Activated T-helper 1 cell treated with Interleukin-2 at 50 U/mL for 16 hours (primary cell): ENCODE measurements at places on chromosomes 2 and 18.

DNA sequence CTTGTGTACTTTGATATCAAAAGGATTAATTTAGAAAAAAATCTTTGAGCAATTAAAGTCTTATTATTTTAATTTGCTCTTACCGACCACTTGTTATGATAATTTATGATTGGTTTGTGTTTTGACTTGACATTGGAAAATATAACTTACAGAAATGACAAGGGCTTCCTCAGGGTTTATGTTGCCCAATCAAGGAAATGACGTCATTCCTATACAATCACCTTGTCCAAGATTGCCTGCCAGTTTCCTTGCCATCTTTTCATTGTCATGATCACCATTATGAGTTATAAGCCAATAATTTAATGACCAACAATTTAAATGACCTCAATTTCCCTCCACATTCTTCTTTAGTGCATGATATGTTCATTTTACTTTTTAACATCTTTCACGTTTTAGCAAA is 351.8 kb upstream of the TMEFF2 start:
- DNase-seq: no peak

DNA sequence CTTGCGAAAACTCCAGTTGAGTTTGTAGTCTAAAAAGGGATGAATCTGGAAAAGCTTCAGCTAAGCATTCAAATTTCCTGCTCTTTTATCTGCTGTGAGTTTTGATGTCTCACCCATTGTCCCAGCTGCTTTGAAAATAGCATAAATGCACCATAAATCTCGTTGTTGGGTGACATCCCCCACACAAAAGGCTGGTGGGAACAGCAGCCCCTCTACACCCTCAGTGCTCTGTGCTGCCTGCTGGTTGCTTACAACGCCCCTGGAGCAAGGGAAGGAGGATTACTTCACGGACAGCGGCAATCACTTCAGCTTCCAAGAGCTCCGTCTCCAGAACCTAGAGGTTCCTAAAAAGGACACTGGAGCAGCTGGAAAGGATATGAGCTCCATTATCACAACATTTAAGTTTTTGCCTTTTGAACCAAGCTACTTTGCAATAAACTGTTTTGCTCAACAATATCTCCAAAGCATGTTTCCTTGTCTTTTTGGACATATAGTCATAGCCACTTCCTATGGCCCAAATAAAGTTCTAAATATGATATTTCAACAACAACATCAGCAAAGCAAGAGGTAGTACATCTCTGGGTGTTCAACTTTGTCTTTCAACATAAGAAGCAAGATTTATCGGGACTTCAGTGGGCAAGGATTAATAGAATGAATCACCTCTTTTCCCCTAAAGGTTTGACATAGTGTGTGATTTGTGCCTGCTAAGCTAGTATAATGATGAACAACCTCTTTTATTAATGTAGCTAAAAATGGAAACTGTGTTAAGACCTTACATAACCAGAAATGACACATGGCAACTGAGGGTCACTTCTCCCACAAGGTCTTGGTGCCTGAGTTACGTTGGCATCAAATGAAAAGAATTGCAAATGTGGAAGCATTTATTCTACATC is 413.5 kb downstream of the TXNL1 start:
- no peak for DNase-seq

DNA sequence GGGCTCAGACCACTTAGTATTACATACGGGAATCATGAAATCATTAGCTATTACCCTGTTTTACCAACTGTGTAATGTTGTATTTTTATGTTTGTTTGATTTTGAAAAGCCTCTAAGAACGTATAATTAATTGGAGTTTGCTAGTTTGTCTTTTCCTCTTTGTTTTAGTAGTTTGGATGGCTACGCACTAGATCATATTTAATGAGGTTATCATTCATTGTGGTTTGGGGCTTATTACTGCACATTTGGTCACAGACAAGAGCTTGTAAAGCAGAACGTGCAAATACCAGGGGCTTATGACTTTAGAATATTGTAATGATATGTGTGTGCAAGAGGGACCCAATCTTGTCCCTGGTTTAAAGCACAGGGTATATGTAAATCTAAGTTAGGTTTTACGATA is 10.3 kb downstream of the CABLES1 start:
- no peak for DNase-seq

GRCh38 chr2:149544692-149545091 is 42.9 kb downstream of the MMADHC start:
- DNase-seq: no peak

- DNase-seq: no peak
These were observed 50.0 kb downstream of the RBBP8 start for GRCh38 chr18:22983175-22983574.

DNA sequence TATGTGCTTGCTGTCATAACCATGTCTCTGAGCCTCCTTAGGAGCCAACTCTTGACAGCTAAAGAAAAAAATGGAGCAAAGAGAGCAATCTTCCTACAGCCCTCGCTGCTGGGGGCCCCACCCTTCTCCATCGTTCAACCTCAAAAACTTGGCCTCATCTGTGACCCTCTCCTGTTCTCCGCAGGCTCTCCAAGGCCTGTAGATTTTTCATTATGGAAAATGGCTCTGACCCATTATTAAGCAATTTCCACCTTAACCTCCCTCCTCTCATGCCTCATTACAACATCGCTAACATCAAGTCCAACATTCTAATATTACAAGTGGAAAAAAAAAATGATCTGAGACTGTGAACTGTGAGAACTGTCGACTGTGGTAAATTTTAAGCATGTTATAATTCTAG is 98.7 kb downstream of the SLC8A1 start:
- no peak for DNase-seq

DNA sequence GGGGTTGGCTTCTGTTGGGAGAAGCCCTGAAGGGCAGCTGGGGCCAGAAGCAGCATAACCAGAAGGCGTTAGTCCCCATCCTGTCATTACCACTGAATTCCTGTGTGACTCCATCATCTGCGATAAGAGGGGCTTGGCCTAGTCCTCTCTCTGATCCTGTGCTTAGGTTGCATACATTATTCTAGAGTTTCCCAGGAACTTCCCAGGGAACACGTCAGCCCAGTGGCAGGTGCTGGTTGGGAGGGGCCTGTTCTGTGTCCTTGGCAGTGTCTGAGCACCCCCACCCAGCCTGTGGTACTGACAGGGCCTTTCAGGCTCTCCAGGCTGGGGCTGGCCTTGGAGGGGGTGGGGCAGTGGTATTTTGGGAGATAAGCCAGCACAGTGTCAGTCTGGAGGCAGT is 4.5 kb upstream of the TOGARAM2 start:
- no peak for DNase-seq

DNA sequence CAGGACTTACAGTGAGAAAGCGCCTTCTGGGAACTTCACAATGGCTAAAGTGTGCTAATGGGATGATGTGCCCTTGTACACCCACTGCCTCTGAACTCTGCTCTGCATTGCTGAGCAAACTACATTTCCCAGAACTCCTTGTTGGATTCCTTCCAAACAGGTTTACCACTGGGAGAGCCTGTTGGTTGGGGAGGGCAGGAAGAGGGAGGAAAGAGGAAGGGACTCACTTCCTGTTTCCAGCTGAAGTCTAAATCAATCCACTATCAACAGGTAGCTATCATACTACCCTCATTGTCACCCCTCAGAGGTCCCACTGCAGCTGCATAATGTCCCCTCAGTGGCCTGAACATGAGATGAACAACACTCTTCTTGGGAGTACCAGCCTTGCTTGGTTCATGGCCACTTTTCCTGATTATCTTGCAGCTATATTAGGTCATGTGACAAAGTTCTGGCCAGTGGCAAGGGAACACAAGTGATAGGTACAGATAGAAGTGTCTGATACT is 109.7 kb downstream of the MSH2 start:
- no peak for DNase-seq

GRCh38 chr18:35473562-35473961 is 24.2 kb downstream of the INO80C start:
- no peak for DNase-seq

- no peak for DNase-seq
These were observed 34.6 kb downstream of the COPS7B start for GRCh38 chr2:231820786-231821303.

DNA sequence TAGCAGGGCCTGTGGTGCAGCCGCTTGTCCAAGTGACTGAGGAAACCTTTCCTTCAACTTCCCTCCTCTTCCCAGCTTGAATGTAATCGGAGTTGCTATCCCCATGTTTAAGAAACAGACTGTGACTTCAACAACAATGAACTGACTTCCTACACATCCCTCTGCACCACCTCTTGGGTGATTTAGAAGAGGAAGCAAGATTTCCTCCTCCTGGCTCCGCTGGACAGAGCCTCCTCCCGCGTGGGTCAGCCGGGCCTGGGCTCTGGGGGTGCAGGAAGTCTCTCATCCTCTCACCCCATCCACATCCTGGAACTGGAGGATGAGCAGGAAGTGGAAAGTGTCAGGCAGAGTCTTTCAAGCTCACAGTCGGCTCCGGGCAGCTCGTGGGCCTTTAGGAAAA is 84.3 kb downstream of the GATA6 start:
- no peak for DNase-seq

DNA sequence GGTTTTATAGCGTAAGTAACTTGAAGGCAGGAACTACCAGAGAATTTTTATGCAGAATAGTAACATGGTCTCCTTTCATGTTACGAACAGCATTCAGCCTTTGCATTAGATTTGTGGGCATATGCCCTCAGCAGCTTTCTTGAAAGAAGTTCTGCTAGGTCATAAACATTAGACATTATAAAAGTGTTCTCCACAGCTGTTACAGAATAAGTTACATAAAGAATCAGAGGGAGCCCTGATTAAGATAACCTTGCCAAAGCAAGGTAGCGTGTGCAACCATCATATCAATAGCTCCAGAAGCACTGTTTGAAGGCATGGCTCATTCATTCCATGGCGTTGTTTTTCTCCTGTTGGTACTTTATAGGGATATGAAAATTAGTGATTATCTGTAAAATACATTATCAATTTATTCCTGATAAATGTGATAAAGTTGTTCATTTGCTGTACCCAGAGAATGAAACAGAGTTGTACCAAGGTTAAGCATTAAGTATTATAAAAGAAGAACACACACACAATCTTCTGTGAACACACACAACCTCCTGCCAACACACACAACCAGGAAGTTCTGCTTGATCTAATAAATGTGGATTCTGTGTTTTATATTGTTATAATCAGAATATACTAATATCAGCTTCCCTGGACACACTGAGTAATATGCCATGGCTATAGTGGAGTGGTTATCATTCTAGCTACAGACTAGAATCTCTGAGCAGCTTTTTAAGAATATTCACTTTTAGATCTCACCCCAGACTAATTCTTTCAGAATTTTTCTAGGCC is 286.7 kb upstream of the SLC39A10 start:
- DNase-seq: no peak

GRCh38 chr18:8049147-8049546 is 482.0 kb downstream of the PTPRM start:
- no peak for DNase-seq

GRCh38 chr18:28504066-28504465 is 327.1 kb upstream of the CDH2 start:
- DNase-seq: no peak

- DNase-seq: no peak
These were observed 93.8 kb downstream of the AKAIN1 start for GRCh38 chr18:5103286-5103685.

- no peak for DNase-seq
These were observed 512.7 kb downstream of the CMPK2 start for GRCh38 chr2:6352906-6353515.
